ENCODE measurements at places on chromosomes 11 and 22. TPM values are rescaled to one million over a fixed set of nuclear protein-coding genes. Genes with fewer than 3 reads are reported as not detected.

DNA sequence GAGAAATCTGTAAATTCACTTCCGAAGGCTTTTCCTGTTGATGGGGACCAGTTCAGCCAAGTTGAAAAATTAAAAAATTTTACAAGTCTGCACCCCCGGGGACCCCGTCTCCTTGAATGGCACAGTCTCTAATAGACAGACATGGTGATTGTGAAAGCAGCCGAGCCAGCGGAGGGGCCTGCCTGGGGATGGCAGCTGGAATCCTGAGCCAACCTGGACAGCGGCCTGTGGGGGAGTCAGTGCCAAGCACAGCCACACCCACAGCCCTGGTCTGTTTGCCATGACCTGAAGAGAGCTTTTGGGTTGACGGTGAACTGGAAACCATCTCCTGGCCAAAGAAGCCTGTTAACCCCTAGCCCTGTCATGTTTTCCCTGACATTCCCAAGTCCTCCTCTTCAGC is 64.7 kb downstream of the PARVG start:
- no peak for DNase-seq

DNA sequence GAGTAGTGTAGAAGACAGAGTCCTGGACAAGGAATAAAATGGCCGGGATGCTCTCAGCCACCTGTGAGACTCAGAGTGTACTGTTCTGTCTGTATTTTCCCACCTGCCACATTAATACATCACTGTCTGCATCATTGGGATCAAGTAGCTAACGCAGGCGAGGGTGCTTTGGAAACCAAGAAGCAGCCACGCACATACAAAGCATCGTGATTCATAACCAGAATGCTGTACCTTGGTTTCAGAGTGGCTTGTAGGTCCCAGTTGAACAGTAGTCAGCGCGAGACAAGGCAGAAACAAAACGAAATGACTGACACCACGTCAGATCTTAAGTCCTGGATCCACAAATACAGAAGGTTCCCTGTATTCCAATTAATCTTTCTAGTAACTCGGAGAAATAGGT is 198.3 kb downstream of the GRIK4 start:
- DNase-seq: no peak

- no peak for DNase-seq
Observed at GRCh38 chr22:39713799-39714290, 143.3 kb downstream of the CACNA1I start.

GRCh38 chr11:21475276-21475675 is 717.6 kb upstream of the ANO5 start:
- DNase-seq: no peak

GRCh38 chr11:92879086-92879485 is 90.4 kb upstream of the MTNR1B start:
- no peak for DNase-seq

- no peak for DNase-seq
Observed at GRCh38 chr22:32665676-32666075, 135.8 kb upstream of the TIMP3 start.

- no peak for DNase-seq
Observed at GRCh38 chr22:41919357-41920224, 4.7 kb upstream of the SHISA8 start.

DNA sequence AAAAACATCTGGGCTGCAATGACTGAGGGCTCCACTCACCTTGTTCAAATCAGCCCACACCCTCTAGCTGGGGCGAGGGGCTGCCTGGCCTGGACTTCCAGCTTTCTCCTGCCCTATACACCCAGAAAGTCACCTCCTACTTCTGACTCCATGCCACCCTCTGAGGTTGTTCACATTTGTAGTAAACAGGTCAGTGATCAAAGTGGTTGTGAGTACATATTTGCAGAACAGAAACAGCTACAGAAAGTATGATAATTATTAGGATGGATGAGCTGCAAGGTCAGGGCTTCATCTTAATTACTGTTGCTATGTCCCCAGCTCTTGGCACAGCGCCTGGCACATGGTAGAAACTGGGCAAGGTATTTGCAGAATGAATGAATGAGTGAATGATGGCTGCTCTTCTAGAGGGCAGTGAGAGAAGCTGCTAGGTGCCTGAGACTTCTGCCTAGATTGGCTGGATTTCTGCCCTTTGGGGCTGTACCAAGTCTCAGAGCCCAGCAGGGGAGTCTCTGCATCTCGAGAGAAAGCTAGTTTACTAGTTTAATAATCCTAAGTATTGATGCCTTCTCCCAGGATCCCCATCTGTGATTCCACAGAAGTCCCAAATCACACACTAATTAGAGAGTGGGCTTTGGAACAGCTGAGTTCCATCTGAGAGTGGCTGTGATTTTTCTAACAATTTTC is 36.0 kb downstream of the SYT13 start:
- DNase-seq: no peak

The DDIAS gene
- total RNA-seq: 1.3 TPM

The KCNE3 gene
- not detected for total RNA-seq

The KIAA1671 gene
- total RNA-seq: 9.0 TPM

The P2RY2 gene
- not detected for total RNA-seq

The TRIM5 gene
- 38.2 TPM for total RNA-seq

The GSTT2B gene
- total RNA-seq: not detected
